Stimulated activated CD8-positive, alpha-beta memory T cell treated with anti-CD3 and anti-CD28 coated beads, Interleukin-15, amount 100 ng/mL, for 24 hours (primary cell): ENCODE measurements at places on chromosomes 11 and 22.

- DNase-seq, result no peak
Measured at GRCh38 chr11:101046947-101047346, 82.7 kb downstream of the PGR start.

GRCh38 chr11:17831883-17832282 lies 97.3 kb downstream of the KCNC1 start:
- no peak for DNase-seq

DNA sequence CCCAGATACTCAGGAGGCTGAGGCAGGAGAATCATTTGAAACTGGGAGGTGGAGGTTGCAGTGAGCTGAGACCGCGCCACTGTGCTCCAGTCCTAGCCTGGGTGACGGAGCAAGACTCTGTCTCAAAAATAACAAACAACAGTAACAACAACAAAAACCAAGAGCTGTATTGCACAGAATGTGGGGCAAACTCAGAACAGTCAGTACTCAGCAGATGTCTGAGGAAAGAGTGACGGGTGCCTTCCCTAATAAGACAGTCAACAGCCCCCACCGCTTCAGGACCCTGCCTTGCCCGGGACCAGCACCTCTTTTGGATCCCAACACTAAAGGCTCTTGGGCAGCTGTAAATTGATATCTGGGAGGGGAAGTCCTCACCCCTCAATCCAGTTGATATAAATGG lies 40.3 kb downstream of the RIBC2 start:
- no peak for DNase-seq

- no peak for DNase-seq
Measured at GRCh38 chr11:2867722-2868505, 17.7 kb downstream of the CDKN1C start.

GRCh38 chr22:47623066-47623762 lies 860.8 kb downstream of the TBC1D22A start:
- DNase-seq, result no peak

DNA sequence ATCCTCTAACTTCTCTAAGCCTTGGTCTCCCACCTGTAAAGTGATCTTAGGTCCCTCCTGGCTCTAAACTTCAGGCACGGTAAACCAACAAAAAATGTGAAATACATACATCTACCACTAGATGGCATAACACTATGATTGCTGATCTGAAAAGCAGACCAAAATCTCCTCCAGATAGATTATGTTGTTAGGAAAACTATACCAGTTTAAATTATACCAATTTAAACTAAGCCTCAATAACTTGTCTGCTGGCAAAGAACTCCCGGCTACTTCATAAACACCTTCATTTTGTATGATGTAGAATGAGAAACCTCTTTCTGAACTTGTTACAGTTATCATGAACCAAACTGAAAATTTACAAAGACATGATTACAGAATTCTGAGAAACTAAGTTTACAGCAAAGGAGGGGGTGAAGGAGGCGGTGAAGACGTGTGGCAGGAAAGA lies 85.9 kb downstream of the SBF2 start:
- no peak for DNase-seq

DNA sequence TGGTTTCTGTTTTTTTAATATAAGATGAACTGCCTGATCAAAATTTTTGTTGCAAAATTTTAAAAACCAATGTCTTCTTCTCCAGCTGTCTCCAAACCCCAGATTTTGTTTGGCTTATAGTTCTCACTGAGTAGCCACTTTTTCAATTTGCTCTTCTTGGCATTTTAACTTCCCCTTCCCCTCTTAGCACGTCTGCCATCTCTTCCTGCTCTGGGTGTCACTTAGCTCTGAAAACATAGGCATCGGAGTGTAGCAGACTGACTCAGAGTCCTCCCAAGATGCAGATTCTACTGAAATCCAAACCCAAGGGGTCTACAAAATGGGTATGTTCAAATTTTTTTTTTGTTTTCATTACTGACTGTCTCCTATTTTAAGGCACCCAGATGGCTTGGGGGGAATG lies 270.3 kb upstream of the KIRREL3 start:
- no peak for DNase-seq

- no peak for DNase-seq
Measured at GRCh38 chr11:36389811-36390210, 93.7 kb downstream of the PRR5L start.

- no peak for DNase-seq
Measured at GRCh38 chr11:118304568-118305248, at the start of gene CD3E. TSS of gene CD3E (plus strand) at chr11:118304730. CDS start at chr11:118304953, 223 bp downstream.

GRCh38 chr11:66068154-66068821 lies 1.8 kb upstream of the PACS1 start:
- peak; percentile 42 for DNase-seq

GRCh38 chr22:50585238-50585637 lies 2.6 kb upstream of the CHKB start:
- DNase-seq, result no peak

GRCh38 chr22:19721330-19722177 lies 1.8 kb upstream of the GP1BB start:
- no peak for DNase-seq

GRCh38 chr22:39240831-39241793 lies 3.7 kb downstream of the PDGFB start:
- no peak for DNase-seq

DNA sequence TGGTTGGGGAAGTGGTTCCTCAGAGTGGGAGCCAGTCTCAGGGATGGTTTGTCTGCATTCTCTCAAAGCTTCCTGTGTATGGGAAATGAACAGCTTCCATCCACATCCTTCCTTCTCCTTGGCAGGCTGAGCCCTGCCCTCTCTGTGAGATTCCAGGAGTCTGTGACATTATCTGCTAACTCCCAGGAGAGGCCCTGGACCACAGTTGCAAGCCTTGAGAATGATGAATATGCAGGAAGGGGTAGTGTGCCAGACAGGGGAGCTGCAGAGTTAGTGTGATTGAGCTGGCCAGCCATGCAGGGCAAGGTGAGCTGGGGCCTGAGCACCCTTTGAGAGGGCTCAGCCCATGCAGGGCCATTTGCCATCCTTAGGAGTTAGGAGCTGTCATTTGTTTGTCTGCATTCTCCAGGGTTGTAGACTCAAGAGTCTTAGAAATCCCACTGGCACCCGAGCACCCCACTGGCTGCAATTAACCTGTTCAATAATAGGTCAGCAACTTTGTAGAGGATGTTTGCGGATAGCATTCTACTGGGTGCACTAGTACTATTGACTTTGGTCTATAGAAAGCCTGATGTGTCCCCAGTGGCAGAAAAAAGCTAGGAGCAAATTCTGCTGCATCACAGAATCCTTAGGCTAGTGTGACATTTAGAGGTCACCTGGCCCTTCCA lies 299.0 kb upstream of the CADM1 start:
- DNase-seq, result no peak

- peak; percentile 40 for DNase-seq
Measured at GRCh38 chr11:47216121-47216798, 1.5 kb downstream of the DDB2 start.

GRCh38 chr11:115766561-115766960 lies 262.3 kb upstream of the CADM1 start:
- DNase-seq, result no peak

- no peak for DNase-seq
Measured at GRCh38 chr11:58286249-58286648, 18.2 kb upstream of the OR10W1 start.

DNA sequence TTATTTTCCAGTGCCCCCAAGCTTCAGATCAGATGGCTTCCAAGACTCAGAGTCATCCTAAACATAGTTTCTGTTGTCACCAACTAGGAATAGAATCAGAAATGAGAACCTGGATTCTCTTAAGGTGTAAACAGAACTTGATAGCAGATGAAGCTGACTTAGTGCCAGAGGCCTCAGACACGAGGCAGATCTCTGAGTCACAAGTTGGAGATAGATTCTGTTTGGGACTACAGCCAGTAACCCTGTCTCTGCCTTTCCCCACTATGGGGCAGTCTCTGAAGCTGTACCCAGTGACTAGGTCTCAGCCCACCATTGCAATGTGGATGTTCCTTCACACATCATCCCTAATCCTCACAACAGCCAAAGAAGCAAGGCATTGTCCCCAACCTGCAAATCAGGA lies 25.4 kb downstream of the NEU3 start:
- no peak for DNase-seq

- DNase-seq, result no peak
Measured at GRCh38 chr11:14022821-14023220, 60.3 kb downstream of the SPON1 start.

DNA sequence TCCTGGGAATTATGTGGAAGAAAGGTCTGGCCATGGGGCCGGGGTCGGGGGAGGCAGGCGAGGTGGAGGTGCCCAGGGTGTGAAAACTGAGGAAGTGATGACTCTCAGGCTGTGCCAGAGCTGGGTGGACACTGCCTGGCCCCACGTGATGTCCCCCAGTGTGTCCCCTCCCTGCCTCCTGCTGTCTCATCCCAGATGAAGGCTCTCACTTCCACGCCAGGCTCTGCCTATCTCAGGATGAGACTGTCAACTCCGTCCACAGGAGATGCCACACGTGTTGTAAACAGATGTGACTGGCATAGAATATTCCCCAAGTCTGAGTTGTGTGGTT lies 51.4 kb downstream of the RPS6KA4 start:
- no peak for DNase-seq

DNA sequence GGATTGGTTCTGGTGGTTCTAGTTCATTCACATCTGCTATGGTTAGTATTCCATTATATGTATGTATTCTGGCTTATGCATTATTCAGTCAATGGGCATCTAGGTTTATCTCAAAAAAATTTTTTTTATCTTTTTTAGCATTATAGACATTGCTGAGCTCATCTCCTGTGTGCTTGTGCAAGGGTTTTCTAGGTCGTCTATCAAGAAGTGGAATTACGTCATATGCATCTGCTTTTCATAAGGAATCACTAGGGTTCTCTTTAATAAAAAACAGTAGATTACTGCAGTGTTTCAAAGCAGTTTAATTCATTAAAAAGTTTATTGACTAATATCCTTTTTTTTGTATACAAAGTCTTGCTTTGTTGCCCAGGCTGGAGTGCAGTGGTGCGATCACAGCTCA lies 21.3 kb downstream of the TBC1D22A start:
- DNase-seq, result no peak

GRCh38 chr22:20588092-20588842 lies 80.9 kb downstream of the MED15 start:
- no peak for DNase-seq

DNA sequence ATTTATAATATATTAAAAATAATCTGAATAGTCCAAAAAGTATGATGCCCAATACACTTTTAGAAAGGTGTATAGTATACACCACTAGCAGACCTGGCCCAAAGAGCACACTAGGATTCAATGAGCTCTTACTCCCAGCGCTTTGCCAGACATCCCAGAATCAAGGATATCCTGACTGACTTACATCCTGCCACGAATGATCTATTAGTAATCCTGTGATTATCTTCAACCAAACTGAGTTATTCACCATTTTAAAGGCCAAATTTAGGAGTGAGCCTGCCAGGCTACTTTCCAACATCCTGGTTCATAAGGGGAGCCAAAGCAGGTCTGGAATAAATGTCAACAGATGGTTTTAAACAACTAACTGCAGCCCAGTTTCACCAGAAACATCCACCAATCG lies 60.8 kb upstream of the FAM181B start:
- DNase-seq, result no peak

DNA sequence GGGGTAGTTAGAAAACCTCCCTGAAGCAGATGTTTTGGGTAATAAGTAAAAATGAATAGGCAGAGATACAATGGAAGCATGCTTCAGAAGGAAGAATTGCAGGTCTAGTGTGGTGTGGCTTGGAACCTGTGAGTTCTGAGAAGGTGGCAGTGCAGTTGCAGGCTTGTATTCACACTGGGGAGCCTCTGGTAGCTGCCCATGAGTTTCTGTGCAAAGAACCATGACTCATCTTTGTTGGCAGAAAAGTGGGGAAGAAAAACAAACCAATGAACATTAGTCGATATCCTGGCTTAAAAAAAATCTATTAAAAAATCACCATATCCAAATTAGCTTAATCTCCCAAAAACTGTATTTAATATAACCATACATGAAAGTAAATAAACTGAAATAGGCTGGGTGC lies 232.6 kb downstream of the FAT3 start:
- DNase-seq, result no peak

DNA sequence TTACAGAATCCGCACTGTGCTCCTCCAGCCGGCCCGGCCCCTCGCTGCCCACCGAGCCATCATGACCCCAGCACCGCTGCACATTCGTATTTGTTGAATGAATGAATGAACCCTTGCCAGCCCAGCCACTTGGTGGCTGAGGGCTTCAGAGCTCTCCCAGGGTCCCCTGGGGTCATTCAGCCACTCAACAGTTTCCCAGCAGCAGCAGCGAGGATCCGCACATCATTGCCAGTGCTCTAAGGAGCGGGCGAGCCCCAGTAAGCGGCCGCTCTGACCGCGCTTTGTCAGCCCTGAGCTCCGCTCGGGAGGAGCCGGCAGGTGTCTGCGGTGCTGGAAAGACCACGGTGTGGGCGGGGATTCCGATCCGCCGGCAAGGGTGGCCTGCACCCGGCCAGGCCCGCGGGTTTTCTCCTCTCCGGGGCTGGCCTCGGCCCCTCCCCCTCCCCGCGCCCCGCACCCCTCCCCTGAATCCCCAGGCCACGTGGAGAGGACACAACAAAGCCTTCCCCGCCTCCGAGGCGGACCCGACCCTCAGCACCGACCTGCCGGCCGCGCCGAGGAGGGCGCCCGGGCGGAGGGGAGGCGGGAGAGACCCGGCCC lies 563 bp downstream of the BID start:
- DNase-seq, result no peak

DNA sequence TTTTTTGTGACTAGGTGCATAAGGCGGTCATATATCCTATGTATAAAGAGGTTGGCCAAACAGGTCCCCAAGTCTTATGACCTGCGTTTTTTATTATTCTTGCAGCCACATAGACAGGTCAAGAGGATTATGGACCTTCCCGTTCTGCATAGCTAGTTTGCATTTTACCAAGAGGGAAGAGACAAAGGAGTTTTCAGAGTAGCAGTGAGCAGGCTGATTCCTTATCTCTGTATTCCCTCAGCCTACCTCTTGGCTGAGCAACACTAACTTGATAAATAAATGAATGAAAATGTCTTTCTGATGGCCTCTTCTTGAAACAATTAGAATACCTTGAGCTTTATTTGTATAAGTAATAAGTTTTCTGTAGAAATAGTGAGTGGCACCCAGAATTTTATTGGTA lies 180.5 kb downstream of the WNT11 start:
- no peak for DNase-seq

DNA sequence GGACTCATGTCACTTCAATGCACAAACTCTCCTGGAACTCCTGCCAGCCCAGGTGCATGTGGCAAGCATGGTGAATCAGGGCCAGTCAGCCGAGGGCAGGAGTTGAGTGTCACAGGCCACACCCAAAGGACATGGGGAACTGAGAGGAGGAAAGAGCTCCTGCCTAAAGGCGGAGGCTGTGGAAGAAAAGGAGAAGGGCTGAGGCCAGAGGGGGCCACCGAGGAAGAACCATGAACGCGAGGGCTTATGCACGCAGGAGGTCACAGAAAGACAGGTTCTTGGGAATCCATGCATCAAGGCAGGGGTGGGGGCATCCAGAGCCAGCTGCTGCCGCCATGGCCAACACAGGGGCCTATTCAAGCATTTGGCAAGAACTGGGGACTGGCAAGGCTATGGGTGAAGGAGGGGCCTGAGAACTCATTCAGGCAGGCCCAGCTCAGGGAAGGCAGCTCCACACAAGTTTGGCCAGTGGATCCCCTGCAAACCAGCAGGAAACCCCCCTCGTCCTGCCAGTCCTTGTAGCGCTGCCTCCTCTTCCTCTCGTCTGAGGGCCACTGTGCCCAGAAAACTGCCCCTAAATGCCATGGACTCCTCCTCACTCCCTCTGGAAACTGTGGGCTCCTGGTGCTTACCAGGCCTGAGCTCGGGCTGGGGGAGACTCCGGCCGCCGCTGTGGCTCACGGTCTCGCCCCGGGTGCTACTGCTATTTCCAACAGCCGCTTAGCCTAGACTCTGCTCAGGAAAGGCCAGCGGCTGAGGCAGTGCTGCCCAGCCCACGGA lies 15.4 kb downstream of the PPM1F start:
- DNase-seq, result no peak
